SK-N-SH treated with all-trans-retinoic acid at 6 μM for 48 hours (cell line): ENCODE measurements at places on chromosomes 3 and 15.

GRCh38 chr3:123322866-123323265, 121.1 kb downstream of the SEC22A start:
- no peak for ATAC-seq

DNA sequence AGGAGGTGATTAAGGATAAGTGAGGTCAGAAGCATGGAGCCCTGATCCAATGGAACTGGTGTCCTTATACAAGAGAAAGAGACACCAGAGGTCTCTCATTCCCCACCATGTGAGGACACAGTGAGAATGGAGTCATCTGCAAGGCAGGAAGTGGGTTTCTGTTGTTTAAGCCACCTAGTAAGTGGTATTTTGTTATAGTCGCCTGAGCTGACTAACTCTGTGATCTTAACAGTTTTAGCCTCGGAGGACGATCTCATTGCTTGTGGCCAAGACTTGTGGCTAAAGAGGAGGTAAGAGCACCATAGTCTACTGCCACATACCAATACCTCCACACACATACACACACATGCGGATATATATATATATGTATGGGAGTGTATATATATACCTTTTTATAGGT, 73.8 kb downstream of the MCTP2 start:
- no peak for ATAC-seq

- no peak for ATAC-seq
These were observed 55.8 kb downstream of the TRIM71 start for GRCh38 chr3:32873531-32874130.

DNA sequence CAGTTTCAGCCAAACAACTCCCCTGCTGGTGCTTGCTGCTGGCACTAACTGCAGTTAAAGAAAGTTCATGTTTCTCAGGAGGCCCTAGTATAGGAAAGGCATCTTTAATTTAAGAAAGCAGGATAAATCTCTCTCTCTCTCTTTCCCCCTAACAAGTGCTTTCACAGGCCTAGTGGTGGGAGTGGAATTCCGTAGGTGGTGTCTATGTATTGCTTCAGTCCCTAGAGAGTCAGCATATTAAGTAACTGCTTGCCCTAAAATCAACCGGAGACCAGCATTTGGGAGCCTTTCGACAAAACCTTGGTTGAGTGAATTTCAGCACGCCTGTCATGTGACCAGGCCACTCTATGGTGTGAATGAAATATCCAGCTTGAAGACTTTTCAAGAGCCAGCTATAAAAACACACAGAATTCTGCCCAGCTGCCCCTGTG, 169.2 kb upstream of the TGFBR2 start:
- ATAC-seq: no peak; the same call in 2 of the 3 replicates

DNA sequence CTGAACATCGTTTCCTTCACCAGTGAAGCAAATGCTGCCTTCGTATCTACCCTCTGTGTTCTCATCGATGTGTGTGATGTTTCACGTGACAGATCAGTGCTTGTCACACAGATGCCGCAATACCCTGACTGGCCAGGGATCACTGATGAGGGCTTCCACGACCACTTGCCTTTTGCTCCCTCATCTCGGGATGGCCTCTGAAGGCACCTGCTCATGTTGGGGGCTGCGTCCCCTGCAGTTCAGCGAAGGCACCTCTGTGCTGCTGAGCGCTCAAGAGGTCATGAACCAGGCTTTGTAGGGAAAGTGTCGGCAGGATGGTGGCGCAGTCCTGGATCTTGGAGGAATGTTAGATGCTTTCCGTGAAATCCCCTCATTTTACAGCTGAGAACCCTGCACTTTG, 79.2 kb upstream of the KLF13 start:
- ATAC-seq: no peak

DNA sequence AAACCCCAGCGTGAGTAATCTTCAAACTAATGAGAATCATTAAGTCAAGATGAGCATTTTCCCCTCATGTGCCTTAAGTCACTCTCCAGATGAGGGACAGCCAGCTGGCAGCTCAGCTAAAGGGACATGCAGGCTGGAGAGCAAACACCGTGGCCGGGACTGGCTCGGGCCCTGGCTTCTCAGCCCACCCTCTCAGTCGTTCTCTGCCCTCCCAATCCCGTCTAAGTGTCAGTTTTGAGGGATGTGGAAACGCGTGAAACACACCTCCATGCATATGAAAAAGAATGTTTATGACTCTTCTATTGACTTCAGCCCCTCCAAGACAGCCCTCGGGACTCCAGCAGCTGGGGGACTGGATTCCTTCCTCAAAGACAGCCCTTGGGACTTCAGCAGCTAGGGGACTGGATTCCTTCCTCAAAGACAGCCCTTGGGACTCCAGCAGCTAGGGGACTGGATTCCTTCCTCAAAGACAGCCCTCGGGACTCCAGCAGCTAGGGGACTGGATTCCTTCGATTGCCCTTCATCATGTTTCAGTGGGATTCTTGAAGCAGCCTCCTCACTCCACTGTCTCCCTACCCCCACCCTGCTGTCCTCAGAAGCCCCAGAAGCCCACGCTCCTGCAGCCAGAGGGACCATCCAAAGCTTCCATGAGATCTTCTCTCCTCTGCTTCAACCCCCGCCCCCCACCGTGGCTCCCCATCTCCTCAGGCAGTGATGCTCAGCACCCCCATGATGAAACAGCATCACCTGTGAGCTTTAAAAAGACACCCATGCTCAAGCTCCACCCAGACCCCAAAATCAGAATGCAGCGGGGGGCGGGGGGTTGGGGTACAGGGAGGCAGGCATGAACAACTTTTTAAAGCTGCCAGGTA, 228.9 kb downstream of the XXYLT1 start:
- no peak for ATAC-seq

DNA sequence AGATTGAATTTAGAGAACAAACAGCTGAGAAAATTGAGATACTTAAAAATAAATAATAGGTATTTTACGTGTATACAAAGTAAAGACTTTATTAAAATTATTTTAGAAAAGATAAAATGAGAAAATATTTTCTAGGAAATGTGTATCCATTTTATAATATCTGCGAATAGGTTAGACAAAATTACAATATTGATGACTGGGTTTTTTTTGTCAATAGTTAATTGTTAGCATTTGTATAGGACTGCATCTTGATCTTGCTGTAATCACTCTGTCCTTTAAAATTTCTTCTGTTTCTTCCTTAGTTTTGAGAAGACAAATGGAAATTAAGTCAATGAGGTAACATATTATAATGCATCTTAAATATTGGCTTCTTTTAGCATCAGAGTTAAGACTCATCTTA, 50.3 kb downstream of the MEF2A start:
- ATAC-seq: no peak

- no peak for ATAC-seq
These were observed 88.6 kb downstream of the GTPBP8 start for GRCh38 chr3:113079218-113079961.

- ATAC-seq: no peak
These were observed 230.1 kb downstream of the CLSTN2 start for GRCh38 chr3:140164922-140165590.

GRCh38 chr15:90465140-90465929, 64.4 kb upstream of the CRTC3 start:
- peak; percentile 64 for ATAC-seq

GRCh38 chr3:126057501-126057819, 26.5 kb downstream of the SLC41A3 start:
- no peak for ATAC-seq

- peak; percentile 40; the same call in 2 of the 3 replicates for ATAC-seq
These were observed 43.2 kb downstream of the NBEAL2 start for GRCh38 chr3:47022641-47023071.

DNA sequence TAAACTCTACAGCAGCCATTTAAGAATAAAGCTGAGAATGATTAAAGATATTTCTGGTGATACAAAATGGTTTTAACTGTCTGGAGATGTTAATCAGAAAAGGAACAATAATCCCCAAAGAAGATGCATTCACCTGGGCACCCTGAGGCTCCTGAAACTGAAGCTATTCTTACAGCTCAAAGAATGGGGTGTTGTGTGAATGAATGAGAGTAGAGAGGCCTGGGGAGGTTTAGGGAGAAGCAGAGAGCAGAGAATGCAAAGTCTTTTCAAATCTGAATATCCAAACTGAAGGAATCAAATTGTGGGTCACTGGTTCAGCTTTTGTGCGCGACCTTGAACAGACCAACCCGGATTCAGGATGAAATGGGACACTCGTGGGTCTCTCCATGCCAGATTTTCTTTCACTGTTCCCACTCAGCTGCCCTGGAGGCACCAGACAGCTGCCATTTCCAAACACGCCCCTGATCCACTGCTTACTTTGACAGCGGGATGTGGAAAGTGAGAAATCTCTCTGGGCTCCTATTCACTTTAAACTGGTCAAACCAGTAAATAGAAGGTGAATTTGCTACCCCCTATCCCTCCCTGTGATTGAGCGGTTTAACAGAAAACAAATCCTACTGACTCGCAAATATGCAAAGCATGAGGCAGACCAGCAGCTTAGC, 485.5 kb upstream of the THBS1 start:
- ATAC-seq: no peak

DNA sequence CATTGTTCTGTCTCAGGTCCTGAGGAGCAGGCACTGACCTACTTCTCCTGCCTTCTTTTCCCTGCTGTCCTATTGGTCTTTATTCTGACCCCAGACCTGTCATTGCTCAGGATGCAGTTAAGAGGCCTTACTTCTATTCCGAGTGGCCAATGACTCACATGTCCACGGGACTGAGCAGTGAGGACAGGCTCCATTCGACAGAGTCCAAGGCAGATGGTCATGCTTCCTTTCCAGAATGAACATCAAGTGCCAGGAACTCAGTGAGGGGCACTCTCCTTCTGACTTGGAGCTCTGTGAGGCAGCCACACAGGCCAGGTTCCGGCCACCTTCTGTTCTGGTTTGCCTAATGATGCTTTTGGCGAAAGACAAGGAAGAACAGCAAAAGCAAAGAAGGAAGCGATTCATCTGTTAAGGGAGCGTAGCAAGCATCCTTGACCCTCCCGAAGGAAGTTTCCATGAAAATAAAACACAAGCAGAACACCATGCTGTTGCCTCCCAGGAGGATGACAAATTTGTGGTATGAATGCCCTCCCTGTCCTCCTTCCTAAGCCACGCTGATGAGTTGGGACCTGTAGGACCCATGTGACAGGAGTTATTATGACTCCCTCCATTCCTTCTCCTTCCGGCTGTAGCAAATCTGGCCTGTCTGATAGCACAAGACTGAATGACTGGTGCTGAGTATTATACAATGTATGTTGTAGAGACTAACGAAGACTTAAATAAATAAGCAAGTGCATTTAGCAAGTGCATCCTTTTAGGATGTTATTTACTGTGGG, 14.4 kb upstream of the TPRG1 start:
- ATAC-seq: no peak

GRCh38 chr3:16181361-16181760, 6.9 kb downstream of the GALNT15 start:
- no peak for ATAC-seq

DNA sequence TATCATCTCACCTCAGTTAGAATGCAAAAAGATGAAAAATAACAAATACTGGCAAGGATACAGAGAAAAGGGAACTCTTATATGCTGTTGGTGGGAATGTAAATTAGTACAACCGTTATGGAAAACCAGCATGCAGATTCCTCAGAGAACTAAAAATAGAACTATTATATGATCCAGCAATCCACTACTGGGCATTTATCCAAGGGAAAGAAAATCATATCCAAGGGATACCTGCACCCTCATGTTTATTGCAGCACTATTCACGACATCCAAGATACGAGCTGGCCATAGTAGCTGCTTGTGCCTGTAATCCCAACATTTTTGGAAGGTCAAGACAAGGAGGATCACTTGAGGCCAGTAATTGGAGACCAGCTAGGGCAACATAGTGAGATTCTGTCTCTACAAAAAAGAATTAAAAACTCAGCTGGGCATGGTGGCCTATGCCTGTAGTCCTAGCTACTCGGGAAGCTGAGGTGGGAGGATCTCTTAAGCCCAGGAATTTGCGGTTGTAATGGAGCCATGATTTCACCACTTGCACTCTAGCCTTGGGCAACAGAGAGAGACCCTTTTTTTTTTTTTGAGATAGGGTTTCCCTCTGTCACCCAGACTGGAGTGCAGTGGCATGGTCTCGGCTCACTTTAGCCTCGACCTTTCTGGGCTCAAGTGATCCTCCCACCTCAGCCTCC, 26.6 kb downstream of the USP50 start:
- ATAC-seq: no peak; the same call in 2 of the 3 replicates

GRCh38 chr3:155393316-155393715, 99.8 kb upstream of the STRIT1 start:
- ATAC-seq: no peak

GRCh38 chr3:18501679-18502343, 76.7 kb upstream of the SATB1 start:
- ATAC-seq: no peak

- no peak for ATAC-seq
These were observed 132.1 kb downstream of the SPATA16 start for GRCh38 chr3:173008978-173009377.

- no peak for ATAC-seq
These were observed 139.1 kb downstream of the CBLB start for GRCh38 chr3:105729667-105730066.

GRCh38 chr3:196122021-196122687, 40.3 kb upstream of the TFRC start:
- no peak for ATAC-seq

DNA sequence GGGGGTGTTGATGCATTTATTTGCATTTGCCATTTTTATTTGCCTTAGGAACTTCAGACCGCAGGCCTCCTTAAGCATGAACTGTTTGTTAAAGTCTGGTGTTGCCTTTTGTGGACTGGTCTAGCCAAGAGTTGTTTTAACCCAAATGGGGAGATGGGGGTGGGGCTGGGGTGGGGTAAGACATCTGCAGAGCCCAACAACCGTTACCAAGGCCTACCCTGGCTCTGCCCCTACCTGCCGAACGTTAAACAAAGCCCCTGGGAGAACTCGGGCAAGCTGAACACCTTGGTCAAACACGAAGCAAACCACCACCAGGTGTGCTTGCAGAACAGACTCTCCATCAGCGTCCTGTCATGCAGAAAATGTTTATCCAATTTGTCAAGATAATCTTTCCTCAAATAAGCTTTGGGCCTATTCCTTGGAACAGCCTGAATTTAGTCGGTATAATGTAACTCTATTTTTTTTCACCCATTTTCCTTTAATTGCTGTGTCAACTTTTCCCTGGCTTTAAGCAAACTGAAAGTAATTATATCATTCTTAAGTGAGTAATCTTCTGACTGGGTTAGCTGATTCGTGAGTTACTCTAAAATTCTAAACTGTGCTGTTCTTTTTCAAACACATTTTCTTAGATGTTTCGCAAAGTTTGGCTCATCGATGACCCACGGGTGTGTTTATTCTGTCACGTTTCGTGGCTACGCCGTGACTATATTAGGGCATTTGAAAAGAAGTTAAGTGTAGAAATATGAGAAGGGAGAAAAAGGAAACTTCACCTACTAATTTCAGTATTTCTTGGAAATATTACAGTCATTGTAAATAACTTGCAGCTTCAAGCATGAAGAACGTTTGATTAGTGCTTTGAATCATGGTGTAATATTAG, 127.6 kb downstream of the SOX2 start:
- ATAC-seq: no peak

- ATAC-seq: no peak
These were observed 10.1 kb upstream of the PODXL2 start for GRCh38 chr3:127618891-127619290.

GRCh38 chr3:182644790-182645433, 148.4 kb upstream of the ATP11B start:
- no peak for ATAC-seq

GRCh38 chr3:120113128-120114116, 19.2 kb upstream of the GSK3B start:
- peak; percentile 81 for ATAC-seq

GRCh38 chr15:82681371-82681770, 28.3 kb downstream of the AP3B2 start:
- ATAC-seq: no peak

- no peak for ATAC-seq
These were observed 66.5 kb upstream of the MAP4 start for GRCh38 chr3:48082580-48083184.

GRCh38 chr3:48445277-48445882, 1.2 kb upstream of the ATRIP start:
- no peak for ATAC-seq
